Myocyte (in vitro differentiated cells): ENCODE measurements at places on chromosomes 13 and 19. TPM values are rescaled to one million over a fixed set of nuclear protein-coding genes. Genes with fewer than 3 reads are reported as not detected.
A peak's percentile ranks its signal among the peaks of the same experiment; 100 is the strongest.

DNA sequence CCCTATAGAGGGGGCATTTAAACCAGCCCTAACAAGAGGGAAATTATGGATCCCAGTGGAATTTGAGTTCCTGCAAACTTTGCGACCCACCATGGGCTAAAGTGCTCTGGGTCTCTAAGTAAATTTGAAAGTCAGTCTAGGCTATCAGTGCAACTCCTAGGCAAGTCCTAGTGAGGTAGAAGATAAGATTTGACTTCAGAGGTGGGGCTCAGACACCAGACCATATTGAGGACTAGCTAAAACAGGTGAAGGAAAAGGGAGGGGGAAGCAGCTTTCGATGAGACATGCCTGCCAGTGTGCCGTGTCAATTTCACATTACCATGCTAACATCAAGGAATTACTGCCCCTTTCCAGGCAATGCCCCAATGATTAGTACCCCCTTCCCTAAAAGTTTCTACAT lies 38.4 kb downstream of the CD320 start:
- no peak for DNase-seq

- peak; percentile 46 for DNase-seq
Measured at GRCh38 chr19:17450264-17451075, 2.0 kb upstream of the TMEM221 start.

DNA sequence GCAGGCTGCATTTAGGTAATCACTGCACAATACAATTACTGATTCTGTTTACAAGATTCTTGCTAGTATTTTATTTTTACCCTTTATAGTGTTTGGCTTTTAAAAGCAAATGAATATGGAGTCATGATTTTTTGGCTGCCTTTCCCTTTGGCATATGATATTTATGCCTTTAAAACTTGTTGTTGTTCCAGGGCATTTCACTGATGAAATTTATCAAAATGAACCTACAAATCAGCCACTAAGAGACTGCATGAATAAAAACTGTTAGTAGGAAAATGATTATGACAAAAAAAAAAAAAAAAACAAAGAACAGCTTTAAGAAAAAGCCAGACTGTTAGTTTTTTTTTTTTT lies 2.6 kb downstream of the CPB2 start:
- DNase-seq, result no peak

DNA sequence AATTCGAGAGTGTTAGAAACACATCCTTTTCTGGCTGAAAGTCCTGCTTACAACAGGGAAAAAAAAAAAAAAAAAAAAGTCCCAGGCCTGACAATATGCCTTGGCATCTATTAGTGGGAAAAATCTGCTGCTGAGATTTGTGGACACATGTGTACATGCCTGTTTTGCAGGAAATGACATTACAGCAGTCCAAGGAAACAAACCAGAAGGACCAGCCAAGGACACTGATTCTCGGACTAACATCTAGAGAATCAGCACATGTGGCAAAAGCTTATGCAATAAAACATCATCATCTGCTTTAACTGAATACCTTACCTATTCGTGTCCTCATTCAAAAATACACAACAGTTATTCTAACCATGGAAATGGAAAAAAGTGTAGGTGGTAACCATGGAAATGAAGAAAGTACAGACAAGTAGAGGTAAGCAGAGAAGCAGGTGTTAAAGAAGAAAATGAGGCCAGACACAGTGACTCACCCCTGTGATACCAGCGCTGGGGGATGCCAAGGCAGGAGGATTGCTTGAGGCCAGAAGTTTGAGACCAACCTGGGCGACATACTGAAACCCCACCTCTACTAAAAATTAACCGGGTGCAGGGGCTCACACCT lies 9.4 kb upstream of the DPY19L3 start:
- no peak for DNase-seq

DNA sequence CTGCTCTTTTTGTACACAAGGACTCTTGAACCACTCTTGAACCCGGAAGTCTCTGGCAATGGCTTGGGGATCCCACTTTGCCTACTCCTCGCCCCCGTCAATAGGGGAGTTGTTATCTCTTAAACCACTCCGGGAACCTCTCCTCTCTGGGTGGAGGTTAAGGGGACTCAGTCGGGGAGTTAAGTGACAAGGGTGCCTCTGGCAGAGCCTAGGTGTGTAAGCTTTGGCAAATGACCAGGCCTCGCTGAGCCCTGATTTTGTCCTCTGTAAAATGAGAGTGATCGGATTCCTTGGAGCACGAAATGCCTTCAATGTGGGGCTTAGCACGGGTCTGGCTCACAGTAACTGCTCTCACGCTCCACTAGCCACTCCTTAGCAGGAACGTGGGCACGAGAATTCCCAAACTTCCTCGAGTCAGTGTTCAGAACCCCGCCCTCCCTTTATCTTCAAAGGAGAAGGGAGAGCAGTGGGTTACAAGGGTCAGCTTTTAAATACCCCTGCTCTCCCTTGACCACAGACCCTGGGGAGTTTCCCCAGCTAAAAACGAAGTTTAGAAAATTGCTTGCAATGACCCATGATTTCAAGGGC lies 193.3 kb downstream of the KATNAL1 start:
- DNase-seq, result no peak

- no peak for DNase-seq
Measured at GRCh38 chr19:39937787-39938186, 3.4 kb upstream of the FCGBP start.

DNA sequence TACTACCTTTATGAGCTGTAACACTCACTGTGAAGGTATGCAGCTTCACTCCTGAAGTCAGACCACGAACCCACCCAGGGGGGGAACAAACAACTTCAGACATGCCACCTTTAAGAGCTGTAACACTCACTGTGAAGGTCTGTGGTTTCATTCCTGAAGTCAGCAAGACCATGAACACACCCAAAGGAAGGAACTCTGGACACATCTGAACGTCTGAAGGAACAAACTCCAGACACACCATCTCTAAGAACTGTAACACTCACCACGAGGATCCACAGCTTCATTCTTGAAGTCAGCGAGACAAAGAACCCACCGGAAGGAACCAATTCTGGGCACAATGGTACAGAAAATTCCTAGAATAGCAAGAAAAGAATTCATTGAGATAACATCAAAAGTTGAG lies 1796.5 kb upstream of the MIR17HG start:
- no peak for DNase-seq

DNA sequence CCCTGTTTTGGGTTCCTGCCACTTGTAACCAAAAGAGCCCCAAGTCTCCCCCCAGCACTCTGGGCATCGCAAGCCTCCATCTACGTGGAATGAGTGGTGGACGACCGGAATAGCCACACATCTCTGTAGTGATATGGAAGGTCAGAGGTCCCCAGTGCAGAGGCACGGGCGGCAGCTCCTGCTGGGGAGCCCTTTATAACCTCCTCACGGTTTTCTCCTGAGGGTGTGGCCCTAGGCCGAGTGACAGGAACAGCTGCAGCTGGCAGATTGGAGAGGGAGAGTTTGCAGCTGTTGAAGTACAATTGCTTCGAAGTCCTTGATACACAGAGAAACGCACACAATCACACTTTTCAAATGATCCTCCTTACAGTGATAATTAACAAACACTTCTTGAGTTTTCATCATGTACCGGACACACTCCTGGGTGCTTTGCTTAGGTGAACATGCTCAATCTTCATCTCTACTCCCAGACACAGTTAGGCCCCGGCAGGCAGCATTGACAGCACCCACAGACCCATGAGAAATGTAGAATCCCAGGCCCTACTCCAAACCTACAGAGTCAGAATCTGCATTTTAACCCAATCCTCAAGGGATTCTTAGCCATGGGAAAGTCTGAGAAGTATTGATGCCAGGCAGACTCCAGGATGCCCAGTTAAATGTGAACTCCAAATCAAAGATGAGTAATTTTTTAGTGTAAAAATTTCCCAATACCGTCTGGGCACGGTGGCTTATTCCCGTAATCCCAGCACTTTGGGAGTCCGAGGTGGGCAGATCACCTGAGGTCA lies 4.9 kb upstream of the ZNF787 start:
- peak; percentile 99 for DNase-seq

- no peak for DNase-seq
Measured at GRCh38 chr19:17353386-17353785, 16.0 kb downstream of the GTPBP3 start.

DNA sequence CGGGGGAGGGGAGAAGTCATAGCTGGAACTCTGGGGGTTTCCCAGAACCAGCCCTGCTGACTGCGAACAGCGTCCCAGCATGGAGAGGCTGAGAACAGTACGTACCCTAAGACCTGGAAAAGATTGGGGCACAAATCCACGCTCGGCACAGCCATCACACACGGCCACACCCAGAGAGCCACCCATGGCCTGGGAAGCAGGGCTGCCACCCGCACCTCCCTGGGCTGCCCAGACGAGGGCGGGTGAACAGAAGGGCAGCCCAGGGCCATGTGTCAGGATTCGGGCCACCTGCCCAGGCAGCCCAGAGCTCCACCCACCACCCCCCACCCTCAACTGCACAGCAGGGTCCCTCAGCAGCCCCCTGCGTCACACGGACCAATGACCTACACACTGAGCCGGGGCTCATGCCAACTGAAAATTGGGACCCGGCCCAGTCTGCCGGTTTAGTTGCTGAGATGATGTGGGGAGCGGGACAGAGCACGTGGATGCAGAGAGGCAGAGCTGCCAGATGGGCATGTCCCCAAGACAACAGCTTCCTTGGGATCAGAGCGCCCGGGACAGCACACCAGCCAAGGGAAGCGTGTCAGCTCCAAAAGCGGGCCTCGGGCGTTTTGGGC lies 8.5 kb downstream of the UBXN6 start:
- DNase-seq, result no peak

DNA sequence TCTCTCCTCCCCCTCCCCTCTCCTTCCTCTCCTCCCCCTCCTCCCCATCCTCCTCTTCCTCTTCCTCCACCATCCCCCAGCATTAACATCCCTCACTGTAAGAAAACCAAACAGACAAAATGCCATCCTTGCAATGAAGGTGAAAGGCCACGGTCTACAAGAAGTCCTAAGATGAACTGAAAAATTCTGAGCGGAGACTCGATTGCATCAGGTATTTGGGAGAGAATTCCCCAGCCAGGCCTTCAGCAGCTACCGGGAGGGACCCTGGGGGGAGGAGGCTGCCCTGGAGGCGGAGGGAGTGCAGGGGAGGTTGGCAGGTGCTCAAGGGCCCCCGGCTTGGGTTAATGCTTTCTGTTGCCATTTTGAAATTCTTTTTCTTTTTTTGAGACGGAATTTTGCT lies 10.1 kb upstream of the TIMM44 start:
- no peak for DNase-seq

DNA sequence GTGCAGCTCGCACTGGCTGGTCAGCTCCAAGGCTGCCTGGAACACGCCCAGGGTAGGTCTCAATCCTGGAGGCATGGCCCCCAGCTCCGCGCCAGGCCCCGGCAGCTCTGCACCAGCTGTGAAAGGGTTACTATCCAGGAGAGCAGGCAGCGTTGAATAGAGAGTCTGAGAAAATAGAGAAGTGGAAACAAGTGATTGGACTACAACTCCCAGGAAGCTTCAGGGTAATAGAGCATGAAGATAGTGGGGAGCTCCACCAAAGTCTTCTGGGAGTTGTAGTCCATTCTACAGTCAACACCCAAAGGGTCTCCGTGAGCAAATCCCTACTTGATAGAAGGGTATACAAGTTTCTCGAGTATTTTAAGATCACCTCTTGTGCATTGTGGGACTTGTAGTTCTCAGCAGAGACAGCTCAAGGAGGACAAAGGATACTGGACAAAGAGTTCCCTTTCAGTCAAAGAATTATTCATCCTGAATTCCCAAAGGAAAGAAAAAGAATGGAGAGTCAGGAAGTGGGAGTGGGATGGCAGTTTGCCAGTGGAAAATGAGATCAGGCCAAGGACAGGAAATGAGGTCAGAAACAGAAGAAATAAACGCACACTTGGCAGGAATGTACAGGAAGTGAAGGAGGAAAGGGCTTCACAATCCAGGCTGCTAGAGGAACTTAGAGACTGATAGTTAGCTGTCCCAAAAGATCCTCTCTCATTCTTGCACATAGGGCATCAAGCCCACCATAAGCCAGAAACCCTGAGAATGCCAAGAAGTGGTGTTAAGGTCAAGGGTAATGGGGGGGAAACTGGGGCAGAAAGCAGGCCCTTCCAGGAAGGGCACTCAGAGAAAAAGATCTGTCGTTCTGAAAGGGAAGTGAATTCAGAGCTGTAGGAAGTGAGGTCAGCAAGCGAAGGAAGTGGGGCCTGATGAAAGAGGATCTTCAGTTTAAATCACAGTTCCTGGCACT lies 5.5 kb upstream of the MAMSTR start:
- DNase-seq, result peak; percentile 74

- DNase-seq, result no peak
Measured at GRCh38 chr19:47303966-47304365, 5.7 kb upstream of the C5AR1 start.

- no peak for DNase-seq
Measured at GRCh38 chr13:99648927-99649326, 147.7 kb downstream of the TM9SF2 start.

DNA sequence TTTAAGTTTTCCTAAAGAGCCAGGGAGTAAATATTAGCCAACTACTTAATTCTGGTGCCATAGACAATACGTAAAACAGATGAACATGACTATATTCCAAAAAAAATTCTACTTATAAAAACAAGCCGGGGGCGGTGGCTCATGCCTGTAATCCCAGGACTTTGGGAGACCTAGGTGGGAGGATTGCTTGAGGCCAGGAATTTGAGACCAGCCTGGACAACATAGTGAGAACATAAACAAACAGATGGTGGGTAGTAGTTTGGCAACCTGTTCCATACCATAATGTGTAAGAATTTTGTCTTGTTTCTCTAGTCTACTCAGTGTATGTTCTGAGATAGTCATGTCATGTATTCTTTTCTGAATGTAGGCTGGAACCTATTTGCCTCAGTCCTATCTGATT lies 25.4 kb downstream of the ITM2B start:
- DNase-seq, result no peak

GRCh38 chr13:101425156-101425471 lies 8.8 kb upstream of the NALCN start:
- no peak for DNase-seq

DNA sequence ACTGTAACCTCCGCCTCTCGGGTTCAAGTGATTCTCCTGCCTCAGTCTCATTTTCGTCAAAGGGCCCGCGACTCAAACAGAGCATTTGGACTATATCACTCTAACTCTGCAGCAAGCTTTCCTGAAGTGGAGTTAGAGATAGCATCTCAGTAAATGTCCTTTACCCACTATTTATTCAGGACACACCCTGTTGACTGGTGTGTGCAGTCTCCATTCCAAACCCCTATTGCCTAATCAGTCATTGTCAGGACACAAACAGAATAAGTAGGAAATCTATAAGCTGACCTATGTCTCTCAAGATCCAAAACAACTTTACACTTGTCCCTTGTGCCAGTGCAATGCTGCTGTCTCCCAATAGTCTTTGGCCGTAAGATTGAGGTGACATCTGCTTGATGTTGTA lies 1.4 kb downstream of the ZNF222 start:
- no peak for DNase-seq

GRCh38 chr13:43127103-43127798 lies 103.9 kb downstream of the DNAJC15 start:
- DNase-seq, result no peak

The KLF1 gene
- not detected in 2 replicates for total RNA-seq

The TLE2 gene
- total RNA-seq, result 0.08 TPM in 1 of 2 replicates, not detected in the other

The MED4 gene
- total RNA-seq, result 21.6 and 34.5 TPM in 2 replicates

The IL17D gene
- 6.4 and 6.9 TPM in 2 replicates for total RNA-seq
